ENCODE measurements at places on chromosomes 16 and 17.

DNA sequence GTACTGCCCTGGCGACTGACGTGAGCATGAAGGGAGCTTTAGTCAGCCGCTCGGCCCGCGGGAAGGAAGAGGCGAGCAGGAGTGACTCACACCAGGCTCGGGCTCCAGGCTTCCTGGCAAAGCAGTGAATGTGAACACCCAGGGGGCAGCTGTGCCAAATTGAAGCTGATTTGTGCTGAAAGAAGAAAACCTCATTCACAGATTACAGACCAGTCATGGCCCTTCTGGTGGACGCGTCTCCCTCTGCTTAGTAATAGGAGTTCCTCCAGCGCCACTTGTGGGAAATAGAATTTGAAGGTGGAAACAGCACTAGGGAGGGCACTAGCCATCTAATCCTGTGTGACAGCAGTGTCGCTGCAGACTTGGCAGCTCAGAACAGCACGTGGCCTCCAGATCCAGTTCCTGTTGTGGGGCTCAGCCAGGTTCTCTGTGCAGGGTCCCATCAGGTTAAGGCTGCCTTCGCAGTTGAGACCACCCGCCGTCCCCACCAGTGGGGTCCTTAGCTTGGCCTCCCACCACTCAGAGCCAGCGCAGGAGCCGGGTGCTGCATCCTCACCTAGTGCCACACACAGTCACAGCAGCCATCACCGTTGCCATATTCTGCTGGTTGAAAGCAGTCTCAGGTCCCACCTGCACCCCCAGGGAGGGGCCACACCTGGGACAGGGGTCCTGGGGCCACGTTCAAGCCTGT is 164.5 kb upstream of the CHMP6 start:
- peak; percentile 98 for DNase-seq

GRCh38 chr17:76427501-76428231 is 25.3 kb downstream of the UBE2O start:
- peak; percentile 50 for DNase-seq

GRCh38 chr17:50916026-50916707 is 50.0 kb upstream of the TOB1 start:
- no peak for DNase-seq

DNA sequence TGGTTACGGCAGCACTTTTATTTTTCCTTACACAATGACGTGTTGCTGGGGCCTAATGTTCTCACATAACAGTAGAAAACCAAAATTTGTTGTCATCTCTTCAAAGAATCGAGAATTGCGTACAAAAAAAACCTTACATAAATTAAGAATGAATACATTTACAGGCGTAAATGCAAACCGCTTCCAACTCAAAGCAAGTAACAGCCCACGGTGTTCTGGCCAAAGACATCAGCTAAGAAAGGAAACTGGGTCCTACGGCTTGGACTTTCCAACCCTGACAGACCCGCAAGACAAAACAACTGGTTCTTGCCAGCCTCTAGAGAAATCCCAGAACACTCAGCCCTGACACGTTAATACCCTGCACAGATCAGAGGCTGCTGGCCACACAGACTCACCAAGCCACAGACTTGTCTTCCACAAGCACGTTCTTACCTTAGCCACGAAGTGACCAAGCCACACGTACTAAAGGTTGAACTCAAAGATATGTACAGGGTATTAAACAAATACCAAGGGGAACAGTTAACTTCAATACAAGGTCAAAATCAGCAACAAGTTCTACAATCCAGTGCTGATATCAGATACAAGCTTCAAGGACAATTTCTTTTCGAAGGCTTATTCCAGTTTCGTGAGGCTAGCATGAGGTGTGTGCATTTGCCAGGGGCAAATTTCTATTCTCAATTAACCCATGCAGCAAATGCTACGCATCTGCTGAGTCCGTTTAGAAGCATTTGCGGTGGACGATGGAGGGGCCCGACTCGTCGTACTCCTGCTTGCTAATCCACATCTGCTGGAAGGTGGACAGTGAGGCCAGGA is 2.4 kb downstream of the ACTG1 start:
- peak; percentile 27 for DNase-seq

DNA sequence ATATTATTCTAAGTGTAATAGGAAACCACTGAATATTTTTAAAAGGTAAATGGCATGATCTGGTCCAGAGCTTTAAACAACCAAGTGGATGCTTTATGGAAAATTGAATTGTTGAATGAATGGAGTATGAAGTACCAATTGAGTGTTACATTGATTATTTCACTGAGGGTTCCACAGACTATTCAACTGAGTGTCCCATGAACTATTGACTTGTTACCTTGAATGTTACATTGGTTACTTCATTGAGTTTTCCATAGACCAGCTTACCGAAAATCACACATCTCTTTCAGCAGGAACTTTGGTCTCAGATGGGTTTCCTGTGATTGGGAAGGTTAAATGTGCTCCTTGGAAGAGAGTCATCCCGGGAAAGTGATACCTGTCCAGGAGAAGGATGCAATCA is 56.8 kb downstream of the TMEM114 start:
- DNase-seq = no peak

- DNase-seq = no peak
Observed at GRCh38 chr17:49998836-49999511, 4.0 kb upstream of the DLX3 start.

Measured in astrocyte of the hippocampus (primary cell).